Activated CD4-positive, CD25-positive, alpha-beta regulatory T cell treated with anti-CD3 and anti-CD28 coated beads, Interleukin-2, amount 50 U/mL, for 24 hours (primary cell): ENCODE measurements at places on chromosomes 13 and 19.
A peak's percentile ranks its signal among the peaks of the same experiment; 100 is the strongest.

DNA sequence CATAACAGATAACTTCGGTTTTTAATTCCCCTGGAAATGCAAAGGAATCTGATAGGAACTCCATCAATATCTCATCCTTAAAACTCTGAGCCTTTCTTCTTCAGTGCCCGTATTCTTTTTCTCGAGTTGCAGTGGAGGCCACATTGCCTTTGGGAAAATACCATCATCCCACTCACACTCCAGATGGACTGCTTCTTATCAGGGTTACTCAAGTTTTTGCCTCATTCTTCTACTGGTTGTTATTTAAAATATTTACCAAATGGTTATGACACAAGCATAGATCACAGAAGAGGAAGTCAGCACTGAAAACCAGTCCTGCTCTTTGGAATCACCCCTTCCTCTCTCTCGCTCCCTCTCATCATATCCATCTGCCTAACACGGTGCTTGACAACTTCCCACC is 1020.5 kb upstream of the SLC10A2 start:
- ATAC-seq, result no peak

- no peak for ATAC-seq
Observed at GRCh38 chr19:49042177-49042576, 1.5 kb upstream of the CGB5 start.

GRCh38 chr13:35697186-35697730 is 220.8 kb upstream of the MAB21L1 start:
- ATAC-seq, result no peak

DNA sequence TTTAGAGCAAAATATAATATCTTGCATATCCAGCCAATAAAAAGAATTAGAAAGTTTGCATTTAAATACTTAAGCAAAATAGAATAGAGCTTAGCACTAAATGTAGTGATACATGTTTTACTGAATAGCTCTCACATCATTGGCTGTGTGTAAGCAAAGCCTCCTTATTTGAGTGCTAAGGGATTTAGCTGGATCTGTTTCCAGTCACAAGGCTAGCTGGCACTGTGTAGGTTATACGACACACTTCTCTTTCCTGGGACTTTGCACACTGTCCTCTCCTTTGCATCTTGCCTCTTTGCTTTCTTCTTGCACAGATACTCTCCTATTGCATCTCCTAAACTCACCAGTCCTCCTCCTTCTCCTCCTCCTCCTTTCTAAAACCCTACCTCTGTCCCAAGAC is 423.8 kb downstream of the KLF5 start:
- no peak for ATAC-seq

GRCh38 chr19:1239796-1240737 is 1.5 kb upstream of the ATP5F1D start:
- peak; percentile 52 for ATAC-seq

DNA sequence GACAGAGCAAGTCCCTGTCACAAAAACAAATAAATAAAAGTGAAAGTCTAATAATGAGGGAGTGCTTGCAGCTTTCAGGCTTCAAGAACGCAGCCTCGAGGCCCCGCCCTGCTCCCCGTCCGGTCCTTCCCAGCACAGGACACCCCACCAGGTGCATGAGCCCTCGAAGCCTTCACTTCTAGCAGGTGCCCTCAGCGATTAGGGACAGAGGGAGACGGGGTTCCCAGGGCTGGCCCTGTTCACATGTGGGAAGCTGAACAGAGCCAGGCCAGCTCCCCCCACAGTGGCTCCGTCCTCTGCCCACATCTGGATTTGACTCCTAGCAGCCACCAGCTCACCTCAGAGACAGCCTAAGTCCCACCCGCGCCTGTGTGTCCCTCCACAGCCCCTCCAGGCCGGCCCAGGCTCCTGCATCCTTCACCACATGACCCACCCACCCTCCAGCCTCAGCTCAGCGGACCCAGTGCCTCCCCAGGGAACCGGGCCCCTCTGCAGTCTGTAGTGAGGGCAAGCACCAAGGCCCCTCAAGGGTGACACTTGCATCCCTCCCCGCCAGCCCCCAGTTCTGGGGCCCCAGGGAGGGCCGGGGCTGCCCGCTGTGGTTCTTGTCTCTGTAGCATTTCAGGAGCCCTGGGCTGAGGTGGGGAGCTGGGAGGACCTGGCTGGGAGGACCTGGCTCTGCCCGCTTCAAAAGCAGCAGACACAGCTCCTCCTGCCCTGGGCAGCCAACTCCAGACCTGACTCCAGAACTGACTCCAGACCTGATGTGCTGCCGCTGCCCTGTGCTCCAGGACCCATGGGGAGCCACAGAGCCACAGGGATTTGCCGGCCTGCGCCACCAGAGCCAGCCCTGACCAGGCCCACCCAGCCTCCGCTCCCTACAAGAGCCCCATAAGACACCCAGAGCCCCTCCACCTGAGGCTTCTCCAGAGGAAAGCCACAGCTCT is 27.2 kb downstream of the GPX4 start:
- peak; percentile 13 for ATAC-seq

GRCh38 chr19:33096005-33096404 is 15.0 kb downstream of the GPATCH1 start:
- peak; percentile 90 for ATAC-seq
